Stimulated activated CD4-positive, alpha-beta T cell treated with anti-CD3 and anti-CD28 coated beads, Interleukin-1b, Interleukin-23, amount 100 ng/mL, for 1 hour (primary cell): ENCODE measurements at places on chromosomes 12 and 14.

DNA sequence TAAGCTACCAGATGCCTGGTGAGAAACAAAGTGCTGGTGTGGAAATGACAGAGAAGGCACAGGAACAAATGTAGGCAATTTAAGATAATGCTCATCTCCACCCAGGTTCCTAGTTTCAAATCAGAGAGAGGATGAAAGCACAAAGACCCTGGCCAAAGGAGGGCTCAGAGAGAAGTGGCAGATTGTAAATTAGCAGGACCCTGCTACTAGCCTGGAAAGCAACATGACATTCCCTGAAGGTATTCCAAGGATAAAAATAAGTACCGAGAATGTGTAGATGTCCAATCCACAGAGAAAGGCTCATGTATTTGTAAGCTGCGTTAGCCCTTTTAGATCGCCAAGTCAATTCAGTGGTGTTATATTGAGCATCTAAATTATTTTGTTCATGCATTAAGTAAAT, 324.0 kb downstream of the TMEM117 start:
- no peak for DNase-seq

- DNase-seq: no peak
These were observed 240.3 kb upstream of the PLEKHG7 start for GRCh38 chr12:92462527-92462926.

DNA sequence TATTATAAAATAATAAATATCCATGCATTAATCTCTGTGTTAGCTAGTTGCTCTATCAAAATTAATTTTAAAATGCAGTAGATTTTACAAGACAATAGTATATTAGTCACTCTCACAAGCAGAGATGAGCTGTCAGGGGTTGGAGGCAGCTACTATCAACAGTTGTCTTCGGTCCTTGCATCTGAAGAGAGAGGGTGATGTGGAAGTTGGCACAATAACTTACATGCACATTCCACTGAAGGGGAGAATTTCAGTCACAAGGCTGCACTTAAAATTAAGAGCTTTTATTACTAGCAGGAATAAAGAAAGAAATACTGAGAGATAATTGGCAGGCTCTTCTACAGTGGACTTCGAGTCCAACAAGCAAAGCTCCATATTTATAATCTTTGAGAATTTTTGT, 166.9 kb upstream of the DCN start:
- DNase-seq: no peak

GRCh38 chr14:72416892-72417291, 477.0 kb downstream of the DPF3 start:
- DNase-seq: no peak

DNA sequence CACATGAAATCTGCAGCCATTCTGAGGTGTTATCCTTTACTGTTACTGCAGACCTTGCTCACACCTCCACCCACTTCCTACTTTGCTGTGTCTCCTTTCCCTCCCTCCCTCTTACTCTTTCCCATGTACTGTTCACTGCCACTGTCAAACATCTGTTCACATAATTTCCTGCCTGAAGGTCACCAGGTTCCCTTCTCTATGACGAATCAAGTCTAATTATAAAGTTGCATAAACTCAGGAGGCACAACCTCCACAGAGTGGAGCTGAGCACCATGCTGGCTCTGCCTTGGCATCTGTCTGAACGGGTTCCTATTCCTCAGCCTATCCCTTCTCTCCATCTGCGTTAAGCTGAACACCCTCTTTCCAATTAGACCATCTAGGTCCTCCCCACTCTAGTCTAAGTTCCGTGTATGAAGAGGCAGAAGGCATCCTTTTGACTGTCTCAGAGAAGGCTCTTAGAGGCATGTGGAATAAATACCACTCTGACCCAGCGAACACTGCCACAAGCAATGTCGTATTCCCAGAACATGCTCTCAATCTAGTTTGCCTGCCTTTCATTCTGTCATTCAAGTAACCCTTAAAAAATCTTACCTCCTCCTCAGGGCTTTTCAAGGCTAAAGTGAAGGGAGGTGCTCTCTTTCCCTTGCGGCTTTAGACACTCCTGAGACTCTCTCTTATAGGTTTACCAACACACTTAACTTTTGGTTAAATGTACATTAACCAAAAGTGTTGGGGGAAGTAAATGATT, 48.7 kb downstream of the ACADS start:
- DNase-seq: no peak

DNA sequence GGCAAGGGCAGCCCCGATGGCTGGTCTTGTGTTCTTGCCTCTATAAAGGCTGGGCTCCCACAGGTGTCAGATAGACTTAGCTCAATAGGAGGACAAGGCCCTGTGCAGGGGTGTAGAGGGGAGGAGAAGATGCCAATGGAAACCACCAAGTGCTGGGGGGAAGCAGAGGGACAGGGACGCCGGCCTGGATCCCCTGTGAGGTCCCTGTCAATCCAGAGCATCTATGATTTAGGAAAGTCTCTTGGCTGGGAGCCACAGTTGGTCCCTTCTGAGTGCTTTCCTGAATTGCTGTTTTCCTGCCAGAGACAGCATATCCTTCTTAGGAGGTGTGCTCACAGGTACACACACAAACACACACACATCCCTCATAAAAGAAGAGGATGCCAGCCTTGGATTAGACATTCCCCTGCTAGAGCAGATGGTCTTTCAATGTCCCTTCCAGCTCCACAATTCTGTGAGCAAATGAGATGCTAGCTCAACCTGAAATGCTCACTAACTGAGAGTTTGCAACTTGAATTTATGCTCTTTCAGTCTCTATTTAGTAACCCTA, 62.7 kb downstream of the TTC7B start:
- no peak for DNase-seq

- DNase-seq: no peak
These were observed 39.3 kb upstream of the FRMD6 start for GRCh38 chr14:51612449-51612848.

DNA sequence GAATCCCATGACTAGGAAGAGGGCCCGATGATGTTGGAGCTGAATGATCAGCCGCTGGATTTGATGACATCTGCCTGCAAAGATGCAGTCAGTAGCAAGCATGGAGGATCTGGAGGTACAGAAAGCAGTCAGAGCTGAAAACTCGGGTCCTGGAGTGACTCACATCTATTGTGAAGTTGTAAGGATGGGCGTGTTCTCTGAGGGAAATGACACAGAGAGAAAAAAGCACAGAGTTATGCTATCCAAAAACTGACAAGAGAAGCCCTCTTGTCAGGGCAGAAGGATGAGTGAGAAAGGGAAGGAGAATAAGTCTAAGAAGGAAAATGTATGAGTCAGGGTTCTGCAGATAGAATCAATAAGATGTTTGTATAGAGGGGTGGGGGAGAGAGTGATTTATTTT, 380.4 kb upstream of the CCDC196 start:
- DNase-seq: no peak

DNA sequence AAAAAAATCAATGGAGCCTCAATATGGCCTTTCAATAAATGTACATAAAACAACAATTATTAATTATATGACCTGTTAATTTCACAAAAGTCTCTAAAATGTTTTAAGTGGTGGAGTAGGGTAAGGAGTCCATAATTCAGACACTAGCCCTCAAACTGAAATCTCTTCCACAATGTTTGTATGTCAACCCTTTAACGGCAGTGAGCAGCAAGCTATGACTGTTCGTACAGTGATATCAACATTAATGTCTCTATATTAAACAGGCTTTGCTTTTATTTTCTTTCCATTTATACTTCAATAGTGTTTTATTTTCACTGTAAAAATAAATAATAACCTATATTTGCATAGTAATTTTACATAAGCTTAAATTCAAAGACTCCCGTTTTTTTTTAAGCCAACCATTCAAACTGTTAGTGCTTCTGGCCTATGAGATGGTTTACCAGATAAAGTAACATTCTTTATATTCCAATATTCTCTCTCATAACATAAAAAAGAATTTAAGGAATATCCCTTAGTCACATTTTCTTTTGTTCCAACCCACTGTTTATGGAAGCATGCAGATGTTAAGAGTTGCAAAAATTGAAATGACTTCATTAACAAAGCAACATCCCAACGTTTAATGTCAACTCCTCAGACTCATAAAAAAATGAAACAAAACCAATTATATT, 2.3 kb downstream of the CDK17 start:
- DNase-seq: no peak

DNA sequence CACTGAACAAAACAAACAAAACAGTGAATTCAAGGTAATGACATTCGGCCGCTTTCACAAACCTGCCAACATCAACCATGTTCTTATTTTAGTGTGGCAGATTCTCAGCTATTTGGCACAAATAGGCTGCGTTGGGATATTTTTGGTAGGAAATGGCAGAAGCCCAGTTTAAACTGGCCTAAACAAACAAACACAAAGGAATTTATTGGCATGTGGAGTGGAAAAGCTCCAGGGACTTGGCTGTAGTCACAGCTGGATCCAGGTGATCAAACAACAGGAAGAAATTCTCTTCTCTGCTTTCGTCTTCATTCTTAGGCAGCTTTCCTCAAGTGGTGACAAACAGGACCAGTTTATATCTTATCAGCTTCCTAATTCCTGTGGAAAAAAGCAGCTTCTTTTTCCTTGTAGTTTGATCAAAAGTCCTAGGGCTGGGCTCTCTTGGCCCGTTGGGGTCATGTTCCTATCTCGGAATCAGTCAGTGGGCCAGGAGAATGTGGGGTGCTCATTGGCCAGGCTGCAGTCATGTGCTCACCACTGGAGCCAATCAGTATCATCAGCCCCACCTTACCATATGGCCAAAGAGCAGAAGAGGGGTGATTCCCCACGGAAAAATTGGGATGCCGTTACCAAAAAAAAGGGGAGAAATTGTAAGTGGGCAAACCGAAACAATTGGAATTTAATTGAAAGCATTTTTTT, 22.6 kb downstream of the C12orf75 start:
- no peak for DNase-seq

DNA sequence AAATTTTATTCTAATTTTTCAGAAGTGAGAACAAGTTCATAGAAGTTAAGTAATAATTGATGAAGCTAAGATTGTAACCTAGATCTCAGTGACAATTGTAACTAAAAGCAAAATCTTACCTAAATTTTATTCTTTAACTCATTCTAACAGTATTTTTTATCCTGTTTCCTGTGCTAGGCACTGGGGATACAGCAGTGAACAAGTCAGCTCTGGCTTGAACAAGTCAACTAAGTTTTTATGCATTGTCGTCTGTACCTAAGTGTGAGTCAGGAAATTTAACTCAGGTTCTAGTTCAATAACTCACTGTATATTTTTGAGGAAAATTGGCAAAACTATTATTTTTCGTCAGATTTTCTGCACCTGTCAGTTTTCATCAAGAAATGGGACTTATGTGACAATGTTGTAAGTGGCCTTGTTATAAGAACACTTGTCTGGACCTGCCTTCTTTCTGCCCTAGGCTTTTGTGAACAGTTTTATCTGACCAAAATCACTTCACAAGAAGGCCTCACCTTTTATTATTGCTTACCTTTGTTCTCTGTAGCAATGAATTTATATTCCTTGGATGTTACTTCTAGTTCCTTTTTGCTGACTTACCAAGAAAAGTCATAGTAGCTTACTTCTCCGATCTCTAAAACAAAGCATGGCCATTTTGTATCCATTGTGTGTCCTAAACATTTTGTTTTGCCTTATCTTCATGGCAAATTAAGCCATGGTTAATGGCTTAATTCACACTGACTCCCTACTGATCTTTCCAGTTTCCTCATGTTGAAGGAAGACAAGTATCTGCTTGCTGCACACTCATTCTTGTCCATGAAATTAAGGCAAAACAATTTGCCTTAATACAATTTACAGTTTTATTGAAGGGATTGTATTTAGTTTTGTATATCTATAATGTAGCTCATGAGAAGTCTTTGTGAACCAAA, 2.7 kb downstream of the TMTC3 start:
- DNase-seq: no peak

DNA sequence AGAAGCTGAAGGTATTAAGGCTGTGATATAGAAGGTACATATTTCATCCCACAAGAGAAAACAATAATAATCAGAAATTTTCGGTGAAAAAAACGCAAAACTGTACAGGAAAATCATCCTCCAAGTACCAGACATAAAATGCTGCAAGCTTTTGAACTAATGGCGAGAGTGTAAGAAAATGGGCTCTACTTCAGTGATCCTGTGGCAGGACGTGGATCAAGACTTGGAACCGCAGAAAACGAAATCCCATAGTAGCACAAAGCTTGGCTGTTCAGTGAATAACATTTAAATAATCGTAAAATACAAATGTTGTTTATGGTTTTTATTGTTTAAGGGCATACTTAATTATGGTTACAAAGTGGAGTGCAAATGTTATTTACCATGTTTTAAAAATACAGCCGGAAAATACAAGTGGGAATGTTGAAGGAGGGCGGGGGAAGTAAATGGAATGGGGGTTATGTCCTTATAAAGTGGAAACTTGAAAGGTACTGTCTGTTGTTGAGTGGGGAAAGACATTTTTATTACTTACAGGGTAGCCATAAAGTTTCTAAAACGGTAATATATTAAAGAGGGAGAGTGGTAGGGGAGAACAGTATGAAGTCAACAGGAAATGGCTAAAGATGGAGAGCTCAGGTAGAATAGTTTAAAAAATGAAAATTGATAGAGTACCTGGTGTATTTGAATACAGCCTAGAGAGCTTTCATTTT, 1.1 kb downstream of the SMIM10L1 start:
- DNase-seq: no peak

DNA sequence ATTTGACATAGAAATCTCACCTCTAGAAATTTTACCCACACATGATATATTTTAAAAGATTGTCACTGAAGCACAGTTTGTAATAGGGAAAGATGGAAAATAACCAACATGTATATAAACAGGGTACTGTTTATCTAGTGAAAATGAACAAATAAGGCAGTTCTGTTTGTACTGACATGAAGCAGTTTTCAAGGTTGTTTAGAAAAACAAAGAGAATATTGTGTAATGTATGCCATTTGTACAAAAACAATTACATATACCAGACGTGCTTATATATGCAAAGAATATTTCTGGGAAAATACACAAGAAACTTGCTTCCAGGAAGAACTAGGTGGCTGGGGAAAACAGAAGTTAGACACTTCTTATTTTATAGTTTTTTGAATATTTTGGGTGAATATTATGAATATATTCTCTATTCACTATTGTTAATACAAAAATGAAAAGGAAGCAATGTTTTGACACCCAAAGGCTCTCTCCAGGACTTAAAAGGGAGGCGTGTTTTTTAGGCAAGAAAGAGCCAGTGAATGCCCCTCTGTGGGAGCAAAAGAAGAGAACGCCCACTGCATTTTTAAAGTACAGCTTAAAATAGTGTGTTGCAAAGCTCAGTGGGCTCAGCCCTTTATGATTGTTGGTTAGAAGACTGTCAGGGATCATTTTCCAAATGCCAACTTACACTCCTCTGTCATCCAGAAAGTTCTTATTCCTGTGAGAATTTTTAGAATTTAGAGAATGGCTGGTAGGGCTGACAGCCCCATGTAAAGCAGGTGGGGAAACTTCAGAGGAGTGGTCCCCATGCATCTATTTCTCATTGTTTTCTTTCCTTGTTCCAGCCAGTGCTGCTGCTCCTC, 59.6 kb upstream of the FERMT2 start:
- DNase-seq: no peak

DNA sequence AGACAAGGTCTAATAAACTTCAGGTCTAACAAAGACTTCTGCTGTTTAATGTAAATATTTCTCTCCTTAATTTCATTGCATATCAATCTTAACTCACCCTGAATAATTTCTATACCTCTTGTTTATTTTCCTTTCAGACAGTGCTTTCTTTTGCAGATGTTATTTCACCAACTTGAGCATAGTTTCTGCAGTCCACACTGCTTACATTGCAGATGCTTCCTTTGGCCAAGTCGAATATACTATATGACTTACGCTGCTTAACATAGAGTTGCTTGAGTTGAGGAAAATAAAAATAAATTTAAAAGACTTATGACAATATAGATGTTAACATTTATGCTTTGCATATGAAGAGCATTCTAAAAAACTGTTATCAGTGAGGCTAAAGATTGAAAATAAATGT, 217.7 kb downstream of the PTPRO start:
- no peak for DNase-seq
